Natural killer cell (primary cell): ENCODE measurements at places on chromosomes 5 and 9.

DNA sequence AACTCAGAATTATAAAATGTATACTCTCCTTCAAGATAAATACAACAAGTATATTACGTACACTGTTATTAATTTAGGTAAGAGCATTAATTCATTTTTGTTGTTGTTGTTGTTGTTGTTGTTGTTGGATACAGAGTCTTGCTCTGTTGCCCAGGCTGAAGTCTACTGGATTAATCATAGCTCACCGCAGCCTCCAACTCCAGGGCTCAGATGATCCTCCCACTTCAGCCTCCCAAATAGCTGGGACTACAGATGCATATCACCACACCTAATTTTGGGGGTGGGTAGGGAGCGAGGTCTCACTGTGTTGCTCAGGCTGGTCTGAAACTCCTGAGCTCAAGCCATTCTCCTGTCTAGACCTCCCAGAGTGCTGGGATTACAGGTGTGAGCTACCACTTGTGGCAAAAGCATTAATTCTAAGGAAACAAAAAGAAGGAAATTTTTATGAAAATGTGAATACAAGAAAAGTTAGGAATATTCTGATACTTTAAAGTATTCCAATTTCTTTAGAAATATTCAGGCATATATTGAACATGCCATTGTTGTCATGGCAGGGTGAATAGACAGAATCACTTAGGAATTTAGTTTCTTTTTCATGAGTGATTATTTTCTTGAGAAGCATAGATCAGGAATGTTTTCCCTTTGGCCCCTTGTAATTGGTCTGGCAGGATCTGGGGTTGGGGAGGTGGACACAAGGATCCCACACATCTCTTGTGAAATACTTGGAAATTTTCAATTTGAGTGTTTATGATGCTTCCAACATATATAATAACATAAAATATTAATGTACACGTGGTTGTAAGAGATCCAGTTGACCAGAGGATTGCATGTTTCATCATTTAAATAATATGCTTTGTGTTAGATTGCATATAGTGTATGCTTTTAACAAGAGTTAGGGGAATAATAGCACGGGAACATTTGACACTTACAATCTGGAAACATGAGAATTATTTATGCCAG is 263.6 kb downstream of the FANCC start:
- H3K36me3 ChIP-seq = no peaks in the 10 kb centered on the region
- H3K4me3 ChIP-seq = no peak overlapping the region
- H3K27me3 ChIP-seq = peaks cover 18% of the 10 kb centered on the region
- no peak for DNase-seq

DNA sequence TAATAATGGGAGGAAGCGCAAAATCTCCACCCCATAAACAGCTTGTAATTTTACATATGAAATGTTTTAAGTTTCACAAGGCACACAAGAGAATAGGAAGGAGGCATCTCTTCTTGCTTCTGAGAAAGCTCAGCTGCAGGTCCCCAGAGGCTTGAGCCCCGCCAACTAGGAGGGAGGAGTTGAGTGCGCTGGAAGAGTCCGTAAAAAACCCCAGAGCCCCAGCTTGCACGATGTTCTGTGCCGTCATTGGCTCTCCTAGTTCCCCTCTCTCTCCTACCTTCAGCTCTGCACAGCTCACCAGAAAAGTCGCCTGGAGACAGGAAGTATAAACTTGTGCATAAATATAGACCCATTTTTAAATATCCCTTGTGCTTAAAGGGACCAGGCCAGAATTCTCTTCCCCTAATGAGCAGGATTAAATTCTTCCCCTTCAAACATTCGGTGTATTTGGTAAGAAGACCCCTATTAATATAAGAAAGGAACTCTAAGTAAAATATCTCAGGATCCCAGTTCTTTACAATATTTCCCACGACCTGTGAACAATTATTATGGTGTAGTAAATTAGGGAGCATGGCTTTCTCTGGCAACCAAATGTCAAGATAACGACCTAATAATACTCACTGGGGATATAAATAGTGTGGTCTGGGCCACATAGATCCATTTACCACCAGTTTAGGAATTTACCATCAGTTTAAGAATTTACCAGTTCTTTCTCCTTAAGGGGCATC is 13.7 kb downstream of the GLRX start:
- peak overlapping the region; percentile 77 for H3K27ac ChIP-seq
- no peaks in the 10 kb centered on the region for H3K27me3 ChIP-seq
- DNase-seq = peak; percentile 60
- H3K36me3 ChIP-seq = peaks cover 16% of the 10 kb centered on the region
- peaks cover 44% of the 10 kb centered on the region for H3K4me1 ChIP-seq
- no peak overlapping the region for H3K4me3 ChIP-seq

GRCh38 chr9:113501129-113501686 is 37.7 kb downstream of the RGS3 start:
- no peaks in the 10 kb centered on the region for H3K36me3 ChIP-seq
- no peaks in the 10 kb centered on the region for H3K27me3 ChIP-seq
- no peak for DNase-seq
- no peak overlapping the region for H3K27ac ChIP-seq
- no peak overlapping the region for H3K4me3 ChIP-seq

DNA sequence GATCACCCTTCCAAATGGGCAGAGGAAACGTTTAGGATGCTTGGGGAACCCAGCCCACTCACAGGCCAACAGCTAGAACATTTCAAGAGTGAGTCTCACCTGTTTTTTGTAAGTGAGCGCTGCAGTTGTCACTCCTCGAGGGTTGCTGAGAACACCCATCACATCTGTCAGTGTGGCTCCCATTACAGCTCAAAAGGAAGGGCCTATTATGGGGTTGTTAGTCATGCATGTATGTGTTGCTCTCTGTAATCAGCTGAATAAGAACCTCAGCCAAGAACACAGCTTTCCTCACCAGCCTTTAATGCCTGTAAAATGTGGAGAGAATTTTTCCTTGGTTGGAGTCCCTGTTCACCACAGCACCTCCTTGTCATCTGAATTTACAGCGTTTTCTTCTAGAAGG is 196.3 kb upstream of the KLF4 start:
- H3K4me1 ChIP-seq = peaks cover 8% of the 10 kb centered on the region
- H3K36me3 ChIP-seq = no peaks in the 10 kb centered on the region
- DNase-seq = no peak
- H3K4me3 ChIP-seq = no peak overlapping the region

- H3K36me3 ChIP-seq = no peaks in the 10 kb centered on the region
- no peaks in the 10 kb centered on the region for H3K27me3 ChIP-seq
- H3K27ac ChIP-seq = no peak overlapping the region
- no peak overlapping the region for H3K4me3 ChIP-seq
Measured at GRCh38 chr5:152499814-152500535, 94.9 kb upstream of the NMUR2 start.

DNA sequence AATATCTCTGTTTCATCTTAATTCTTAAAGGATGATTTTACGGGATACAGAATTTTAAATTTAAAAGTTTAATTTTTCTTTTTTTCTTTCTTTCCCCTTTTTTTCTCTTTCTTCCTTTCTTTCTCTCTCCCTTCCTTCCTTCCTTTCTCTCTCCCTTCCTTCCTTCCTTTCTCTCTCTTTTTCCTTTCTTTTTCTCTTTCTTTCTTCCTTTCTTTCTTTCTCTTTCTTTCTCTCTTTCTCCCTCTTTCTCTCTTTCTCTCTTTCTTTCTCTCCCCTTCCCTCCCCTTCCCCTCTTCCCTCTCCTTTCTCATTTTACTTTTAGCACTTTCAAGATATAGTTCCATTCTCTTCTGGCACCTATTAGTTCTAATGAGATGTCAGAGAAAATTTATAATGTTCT is 61.4 kb upstream of the ADRB2 start:
- no peak for DNase-seq
- H3K27ac ChIP-seq = no peak overlapping the region
- no peaks in the 10 kb centered on the region for H3K27me3 ChIP-seq
- H3K4me1 ChIP-seq = peaks cover 3% of the 10 kb centered on the region
- H3K4me3 ChIP-seq = no peak overlapping the region

DNA sequence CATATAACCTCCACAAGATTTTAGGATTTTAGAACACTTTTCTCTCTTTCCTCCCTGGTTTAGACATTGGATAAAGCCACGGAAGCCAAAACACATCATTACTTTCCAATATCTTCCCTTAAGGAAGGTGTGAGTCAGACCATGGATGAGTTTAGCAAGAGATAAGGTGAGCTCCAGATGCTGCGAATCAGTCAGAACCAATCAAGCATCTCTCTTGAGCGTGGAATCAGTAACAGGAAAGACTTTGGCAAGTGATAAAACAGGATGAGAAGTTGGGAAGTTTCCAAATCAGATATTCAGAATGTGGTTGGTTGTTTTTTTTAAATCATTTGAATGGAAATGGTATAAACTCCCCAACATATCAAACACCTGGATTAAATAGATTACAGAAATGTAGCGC is 397.8 kb downstream of the EFNA5 start:
- H3K27me3 ChIP-seq = no peaks in the 10 kb centered on the region
- no peak for DNase-seq
- H3K4me3 ChIP-seq = no peak overlapping the region
- no peaks in the 10 kb centered on the region for H3K36me3 ChIP-seq
- no peaks in the 10 kb centered on the region for H3K4me1 ChIP-seq

- H3K4me1 ChIP-seq = peaks cover 6% of the 10 kb centered on the region
- H3K36me3 ChIP-seq = no peaks in the 10 kb centered on the region
- no peak overlapping the region for H3K4me3 ChIP-seq
- H3K27me3 ChIP-seq = no peaks in the 10 kb centered on the region
Measured at GRCh38 chr5:17223367-17224185, 6.1 kb downstream of the BASP1 start.

DNA sequence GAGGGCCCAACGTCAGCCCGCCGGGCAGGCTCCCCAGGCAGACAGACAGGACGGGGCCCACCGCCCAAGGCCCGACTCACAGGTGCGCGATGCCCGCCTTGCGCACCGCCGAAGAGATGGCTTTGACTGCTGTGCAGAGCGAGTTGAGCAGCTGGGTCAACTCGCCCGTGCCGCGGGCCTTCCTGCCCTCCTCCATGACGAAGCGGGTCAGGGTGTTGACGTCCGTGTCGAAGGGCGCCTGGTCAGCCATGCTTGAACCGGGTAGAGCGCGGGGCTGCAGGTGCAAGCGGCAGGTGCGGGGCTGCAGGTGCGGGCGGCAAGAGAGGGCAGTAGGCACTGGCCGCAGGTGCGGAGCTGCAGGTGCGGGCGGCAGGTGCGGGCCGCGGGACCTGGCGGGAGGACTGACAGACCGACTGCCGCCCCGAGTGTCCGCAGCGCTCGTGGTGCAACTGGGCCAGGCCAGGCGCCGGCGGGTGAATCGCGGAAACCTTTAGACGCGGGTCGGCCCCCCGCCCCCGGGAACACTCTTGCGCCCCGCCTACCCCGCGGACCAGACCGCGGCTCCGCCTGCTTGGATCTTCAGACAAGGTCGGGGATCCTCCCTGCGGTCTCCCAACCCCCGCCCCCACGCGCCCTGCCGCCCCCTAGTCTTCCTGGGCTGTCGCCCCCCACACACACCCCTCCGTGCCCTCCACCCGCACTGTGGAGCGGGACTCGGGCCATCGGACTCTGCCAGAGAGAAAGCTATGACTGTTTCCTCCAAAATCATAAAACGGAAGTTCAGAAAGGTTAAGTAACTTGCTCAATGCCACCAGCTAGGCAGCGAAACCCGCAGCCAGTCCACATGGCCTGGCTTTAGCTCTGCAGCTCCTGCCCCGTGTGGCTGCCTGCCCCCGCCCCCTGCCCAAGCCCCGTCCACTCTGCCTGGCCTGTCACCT is at the start of gene FBP1:
FBP1 (minus strand) TSS at position 458 of the 938 bp plus-strand sequence; CDS start at position 250, 208 bp downstream.
- peak within 1 kb of the TSS; percentile 40 for H3K27ac ChIP-seq
- peak; percentile 47 for DNase-seq
- peak within 1 kb of the TSS; percentile 52 for H3K4me3 ChIP-seq
- no peaks in the 10 kb centered on the region for H3K36me3 ChIP-seq
- peaks cover 21% of the 10 kb centered on the region for H3K4me1 ChIP-seq

DNA sequence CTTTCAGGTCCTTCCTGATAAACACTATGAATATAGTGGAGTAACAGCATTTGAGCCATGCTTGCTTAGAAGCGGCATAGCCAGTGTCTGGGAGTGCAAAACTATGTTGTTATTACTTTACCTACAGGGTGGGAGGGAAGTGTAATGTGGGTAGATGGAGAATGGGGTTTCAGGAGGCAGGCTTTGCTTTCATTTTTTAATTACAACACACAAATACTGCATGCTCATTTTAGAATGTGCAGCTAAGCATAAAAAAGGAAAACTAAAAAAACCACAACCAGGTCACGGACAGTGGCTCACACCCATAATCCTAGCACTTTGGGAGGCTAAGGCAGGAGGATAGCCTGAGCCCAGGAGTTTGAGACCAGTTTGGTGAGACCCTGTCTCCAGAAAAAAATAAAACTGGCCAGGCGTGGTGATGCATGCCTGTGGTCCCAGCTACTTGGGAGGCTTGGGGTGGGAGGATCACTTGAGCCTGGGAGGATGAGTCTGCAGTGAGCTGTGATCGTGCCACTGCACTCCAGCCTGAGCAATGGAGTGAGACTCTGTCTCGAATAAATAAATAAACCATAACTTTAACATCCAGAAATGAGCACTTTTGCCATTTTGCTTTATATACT is 20.2 kb downstream of the HAVCR1 start:
- H3K4me3 ChIP-seq = no peak overlapping the region
- peaks cover 14% of the 10 kb centered on the region for H3K4me1 ChIP-seq
- no peak for DNase-seq
- H3K36me3 ChIP-seq = no peaks in the 10 kb centered on the region

- no peaks in the 10 kb centered on the region for H3K4me1 ChIP-seq
- no peaks in the 10 kb centered on the region for H3K36me3 ChIP-seq
- DNase-seq = no peak
- H3K27ac ChIP-seq = no peak overlapping the region
- H3K4me3 ChIP-seq = no peak overlapping the region
- no peaks in the 10 kb centered on the region for H3K27me3 ChIP-seq
Measured at GRCh38 chr5:14958188-14958587, 86.6 kb upstream of the ANKH start.

GRCh38 chr9:122244349-122244748 is 15.6 kb upstream of the LHX6 start:
- H3K27me3 ChIP-seq = no peaks in the 10 kb centered on the region
- H3K4me1 ChIP-seq = no peaks in the 10 kb centered on the region
- H3K27ac ChIP-seq = no peak overlapping the region
- H3K4me3 ChIP-seq = no peak overlapping the region

DNA sequence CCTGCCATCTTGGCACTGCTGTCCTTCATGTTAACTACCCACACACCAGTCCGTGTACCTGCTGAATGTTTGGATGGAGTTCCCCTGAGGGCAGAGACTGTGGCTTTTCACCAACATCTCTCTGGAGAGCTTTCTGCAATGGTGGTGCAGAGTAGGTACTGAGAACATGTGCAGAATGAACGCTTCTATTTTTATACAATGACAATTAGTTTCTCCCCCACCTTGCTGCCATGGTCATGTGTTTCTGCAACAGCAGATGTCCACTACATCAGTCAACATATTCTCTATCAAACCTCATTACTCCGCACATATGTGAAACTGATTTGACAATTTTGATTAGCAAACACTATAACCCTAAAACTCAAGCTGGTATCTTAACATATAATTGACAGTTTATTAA is 14.5 kb downstream of the PTCH1 start:
- H3K27ac ChIP-seq = no peak overlapping the region
- peaks cover 18% of the 10 kb centered on the region for H3K4me1 ChIP-seq
- no peak overlapping the region for H3K4me3 ChIP-seq
- H3K36me3 ChIP-seq = no peaks in the 10 kb centered on the region
- H3K27me3 ChIP-seq = peaks cover 17% of the 10 kb centered on the region
- DNase-seq = no peak

- no peaks in the 10 kb centered on the region for H3K36me3 ChIP-seq
- H3K27ac ChIP-seq = no peak overlapping the region
- H3K4me1 ChIP-seq = no peaks in the 10 kb centered on the region
- H3K27me3 ChIP-seq = peaks cover 3% of the 10 kb centered on the region
- no peak for DNase-seq
Measured at GRCh38 chr5:6410421-6410820, 32.1 kb upstream of the MED10 start.

- H3K27ac ChIP-seq = no peak overlapping the region
- no peaks in the 10 kb centered on the region for H3K27me3 ChIP-seq
- H3K4me1 ChIP-seq = no peaks in the 10 kb centered on the region
Measured at GRCh38 chr5:82054004-82054710, 82.3 kb downstream of the ATG10 start.
